ENCODE measurements at places on chromosomes 12 and 14.

- DNase-seq, result no peak
Observed at GRCh38 chr12:114408886-114409851, 3.2 kb upstream of the TBX5 start.

DNA sequence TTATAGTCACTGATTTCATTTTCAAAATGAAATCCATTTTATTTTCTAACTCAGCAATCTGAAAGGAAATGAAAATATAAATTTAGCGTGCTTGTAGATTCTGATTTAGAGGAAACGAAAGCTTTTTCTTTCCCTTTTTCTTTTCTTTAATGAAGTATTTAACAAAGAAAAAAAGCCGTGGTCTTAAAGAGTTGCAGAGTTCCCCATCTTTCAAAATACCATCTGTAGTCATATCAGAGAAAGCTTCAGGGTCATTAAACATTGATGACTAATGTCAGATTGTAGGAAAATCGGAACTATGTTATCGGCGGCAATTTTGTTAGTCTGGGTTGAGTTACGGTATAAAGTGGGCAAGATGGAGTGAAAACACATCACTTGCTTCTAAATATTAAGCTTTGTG is 32.3 kb downstream of the DRAM1 start:
- no peak for DNase-seq

DNA sequence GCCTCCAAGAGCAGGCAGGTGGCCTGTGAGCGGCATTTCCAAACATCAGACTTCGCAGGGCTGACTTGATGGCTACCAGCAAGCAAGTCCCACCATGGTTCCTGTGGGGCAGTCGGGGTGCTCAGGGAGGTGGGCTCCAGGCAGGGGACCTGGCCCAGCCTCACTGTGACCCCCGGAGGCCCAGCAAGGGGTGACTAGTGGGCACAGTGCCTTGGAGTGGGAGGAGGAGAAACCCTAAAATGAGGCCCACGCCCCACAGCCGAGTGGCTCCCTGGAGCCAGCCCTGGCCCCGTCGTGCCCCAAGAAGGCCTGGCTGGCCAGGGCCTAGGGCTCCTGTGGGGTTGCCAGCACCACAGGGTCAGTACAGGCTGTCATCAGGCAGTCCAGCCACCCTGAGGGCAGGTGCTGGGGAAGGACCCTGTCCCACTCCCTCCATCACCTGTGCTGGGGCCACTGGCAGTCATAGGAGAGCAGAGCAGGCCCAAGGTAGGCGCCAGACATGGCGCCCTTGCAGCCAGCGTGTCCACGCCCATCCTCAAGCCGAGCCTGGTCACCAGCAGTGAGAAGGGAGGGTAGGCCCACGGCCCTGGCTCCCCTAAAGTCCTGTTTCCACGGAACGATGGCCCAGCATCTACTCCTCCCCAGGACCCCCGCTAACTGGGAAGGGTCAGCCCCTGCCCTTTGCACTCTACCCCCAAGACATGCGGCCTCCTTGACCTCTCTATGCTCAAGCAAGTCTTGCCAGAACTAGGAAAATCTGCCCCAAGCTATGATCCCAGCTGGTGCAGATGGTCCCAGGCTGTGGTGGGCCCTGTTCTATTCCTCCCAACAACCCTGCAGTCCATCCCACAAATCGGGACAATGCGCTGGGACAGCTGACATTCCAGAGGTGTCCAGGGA is 144.2 kb upstream of the C14orf180 start:
- DNase-seq, result no peak

- DNase-seq, result no peak
Observed at GRCh38 chr12:40762072-40762471, 69.8 kb downstream of the CNTN1 start.

GRCh38 chr14:64801800-64802199 is 77.9 kb downstream of the SPTB start:
- DNase-seq, result no peak

DNA sequence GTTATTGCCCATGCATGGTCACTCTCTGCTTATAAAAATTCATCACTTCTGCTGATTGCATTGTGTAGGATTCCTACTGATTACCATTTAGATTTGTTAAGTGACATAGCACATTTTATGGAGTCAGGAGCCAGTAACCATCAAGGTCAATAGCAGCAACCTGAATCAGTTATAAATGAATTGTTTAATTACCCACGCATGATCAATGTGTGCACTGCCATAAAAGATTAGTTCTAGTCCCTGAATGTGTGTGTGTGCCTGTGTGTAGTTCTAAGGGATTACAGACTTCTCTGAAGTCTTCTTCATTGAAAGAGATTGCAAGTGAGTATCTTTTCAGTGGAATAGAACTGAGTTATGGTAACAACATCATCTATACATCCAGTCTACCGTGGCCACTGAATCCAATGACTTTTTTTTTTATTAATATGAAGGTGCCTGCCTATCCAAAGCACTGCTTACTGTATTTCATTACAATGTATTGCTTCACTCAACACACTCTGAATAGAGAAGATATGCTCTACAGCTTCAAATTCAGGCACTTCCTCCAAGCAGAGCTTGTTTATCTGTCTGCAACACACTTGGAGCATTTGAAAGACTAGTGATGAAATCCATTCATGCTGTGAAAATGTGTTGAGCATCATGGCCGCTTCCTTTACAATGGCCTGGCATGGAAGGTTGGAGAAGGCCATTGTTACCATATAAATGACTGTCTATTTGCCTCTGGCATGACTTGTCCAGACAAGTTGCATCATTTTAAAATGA is 381.7 kb downstream of the DIO2 start:
- no peak for DNase-seq

- DNase-seq, result no peak
Observed at GRCh38 chr12:89492883-89493282, 31.7 kb downstream of the GALNT4 start.

- DNase-seq, result no peak
Observed at GRCh38 chr12:53501615-53502181, 615 bp downstream of the TARBP2 start.

DNA sequence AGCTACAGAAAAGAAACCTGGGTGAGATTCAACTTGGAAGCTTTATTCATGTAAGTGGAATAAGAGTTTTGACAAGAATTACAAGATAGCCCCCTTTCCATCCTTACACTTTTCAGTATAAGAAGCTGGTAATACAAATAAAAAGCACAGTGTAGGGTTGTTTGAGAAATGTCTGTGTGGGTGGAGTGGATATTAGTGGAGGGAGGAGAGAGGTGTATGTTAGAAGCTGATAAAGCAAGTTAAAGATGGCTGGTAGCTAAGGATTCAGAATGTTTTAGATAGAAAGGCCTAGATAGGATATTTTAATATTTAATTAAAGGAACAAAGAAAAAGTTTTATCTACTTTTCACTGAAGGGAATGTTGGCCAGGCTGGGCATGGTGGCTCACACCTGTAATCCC is 12.5 kb downstream of the CFAP54 start:
- no peak for DNase-seq

GRCh38 chr12:24997970-24998582 is 49.2 kb upstream of the BCAT1 start:
- DNase-seq, result no peak

DNA sequence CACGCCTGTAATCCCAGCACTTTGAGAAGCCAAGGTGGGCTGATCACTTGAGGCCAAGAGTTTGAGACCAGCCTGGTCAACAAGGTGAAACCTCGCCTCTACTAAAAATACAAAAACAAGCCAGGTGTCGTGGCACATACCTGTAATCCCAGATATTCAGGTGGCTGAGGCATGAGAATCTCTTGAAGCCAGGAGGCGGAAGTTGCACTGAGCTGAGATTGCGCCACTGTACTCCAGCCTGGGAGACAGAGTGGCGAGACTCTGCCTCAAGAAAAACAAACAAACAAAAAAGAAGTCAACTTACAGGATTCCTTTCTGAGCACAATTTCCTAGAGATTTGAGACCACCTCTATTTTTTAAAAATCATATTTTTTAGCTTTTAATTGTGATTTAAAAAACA is 45.3 kb downstream of the DGLUCY start:
- no peak for DNase-seq

DNA sequence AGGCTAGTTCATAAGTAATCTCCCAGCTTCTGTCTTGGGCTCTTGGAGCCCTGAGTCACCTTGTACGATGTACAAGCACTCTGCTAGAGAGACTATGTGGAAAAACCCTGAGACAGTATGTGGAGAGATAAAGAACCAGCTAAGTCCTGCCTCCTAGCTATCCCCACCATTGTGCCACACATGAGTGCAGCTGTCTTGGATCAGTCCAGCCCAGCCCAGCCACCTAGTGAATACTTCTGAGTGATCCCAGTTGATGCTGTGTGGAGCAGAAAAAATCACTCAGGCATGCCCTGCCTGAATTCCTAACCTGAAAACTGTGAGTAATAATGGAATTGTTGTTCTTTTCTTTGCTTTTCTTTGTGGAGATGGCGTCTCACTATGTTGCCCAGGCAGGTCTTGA is 5.1 kb upstream of the SERPINA6 start:
- no peak for DNase-seq
